ENCODE measurements at places on chromosomes 1 and 21.

- DNase-seq: no peak
These were observed 14.8 kb upstream of the METTL18 start for GRCh38 chr1:169809370-169810095.

DNA sequence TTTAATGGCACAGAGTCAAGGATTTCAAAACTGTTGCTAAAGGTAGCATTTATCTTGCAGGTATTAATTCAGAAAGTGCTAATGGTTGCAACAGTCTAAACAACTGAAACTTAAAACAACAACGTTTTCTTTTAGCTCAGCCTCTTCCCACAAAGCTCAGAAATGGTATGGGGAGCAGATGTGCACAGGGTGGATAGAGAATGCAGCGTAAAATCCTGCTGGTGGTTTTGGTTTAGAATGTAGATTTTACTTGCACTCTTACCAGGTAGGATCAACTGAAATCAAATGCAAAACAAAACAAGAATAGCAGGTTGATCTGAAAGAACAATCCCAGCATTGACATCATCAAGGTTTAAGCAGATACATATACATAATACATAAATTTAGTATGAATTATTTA is 3.8 kb upstream of the LRRC8C start:
- no peak for DNase-seq

DNA sequence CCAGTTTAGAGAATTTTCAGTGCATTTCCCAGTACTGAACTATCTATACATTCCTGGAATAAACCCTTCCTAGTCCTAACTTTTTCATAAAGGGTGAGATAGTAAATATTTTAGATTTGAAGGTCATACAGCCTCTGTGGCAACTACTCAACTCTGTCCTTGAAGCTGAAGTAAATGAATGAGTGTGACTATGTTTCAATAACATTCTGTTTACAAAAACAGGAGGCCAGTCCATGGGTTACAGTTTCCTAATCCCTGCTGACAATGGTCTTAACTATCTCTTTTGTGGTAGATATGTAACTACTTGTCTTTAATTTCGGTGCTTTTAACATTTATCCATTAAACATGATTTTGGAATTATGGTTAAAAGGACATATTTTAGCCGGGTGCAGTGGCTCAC is 4.3 kb downstream of the ZNF684 start:
- no peak for DNase-seq

DNA sequence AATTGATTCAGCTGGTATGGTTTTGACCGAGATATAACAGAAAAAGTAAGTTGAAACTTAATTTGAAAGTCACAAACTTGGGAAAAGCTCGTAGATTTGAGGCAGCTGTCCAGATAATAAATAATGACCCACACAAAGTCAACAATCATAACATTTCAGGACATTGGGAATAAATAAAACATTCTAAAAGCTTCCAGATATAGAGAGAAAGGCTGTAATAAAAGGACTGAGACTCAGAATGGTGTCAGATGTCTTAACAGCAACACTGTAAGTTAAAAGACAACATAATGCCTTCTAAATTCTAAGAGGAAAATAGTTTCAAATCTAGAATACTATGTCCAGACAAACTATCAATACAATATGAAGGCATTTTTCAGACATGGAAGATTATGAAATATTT is 163.3 kb downstream of the CDC42BPA start:
- no peak for DNase-seq

GRCh38 chr21:43966946-43967512 is 45.1 kb upstream of the TRAPPC10 start:
- DNase-seq: no peak

DNA sequence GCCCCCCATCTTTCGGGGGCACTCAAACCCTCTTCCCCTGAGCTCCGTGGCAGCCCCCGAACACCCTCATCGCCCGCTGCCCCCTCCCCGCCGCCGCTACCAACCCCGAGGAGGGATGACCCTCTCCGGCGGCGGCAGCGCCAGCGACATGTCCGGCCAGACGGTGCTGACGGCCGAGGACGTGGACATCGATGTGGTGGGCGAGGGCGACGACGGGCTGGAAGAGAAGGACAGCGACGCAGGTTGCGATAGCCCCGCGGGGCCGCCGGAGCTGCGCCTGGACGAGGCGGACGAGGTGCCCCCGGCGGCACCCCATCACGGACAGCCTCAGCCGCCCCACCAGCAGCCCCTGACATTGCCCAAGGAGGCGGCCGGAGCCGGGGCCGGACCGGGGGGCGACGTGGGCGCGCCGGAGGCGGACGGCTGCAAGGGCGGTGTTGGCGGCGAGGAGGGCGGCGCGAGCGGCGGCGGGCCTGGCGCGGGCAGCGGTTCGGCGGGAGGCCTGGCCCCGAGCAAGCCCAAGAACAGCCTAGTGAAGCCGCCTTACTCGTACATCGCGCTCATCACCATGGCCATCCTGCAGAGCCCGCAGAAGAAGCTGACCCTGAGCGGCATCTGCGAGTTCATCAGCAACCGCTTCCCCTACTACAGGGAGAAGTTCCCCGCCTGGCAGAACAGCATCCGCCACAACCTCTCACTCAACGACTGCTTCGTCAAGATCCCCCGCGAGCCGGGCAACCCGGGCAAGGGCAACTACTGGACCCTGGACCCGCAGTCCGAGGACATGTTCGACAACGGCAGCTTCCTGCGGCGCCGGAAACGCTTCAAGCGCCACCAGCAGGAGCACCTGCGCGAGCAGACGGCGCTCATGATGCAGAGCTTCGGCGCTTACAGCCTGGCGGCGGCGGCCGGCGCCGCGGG is 837 bp downstream of the FOXD3 start:
- no peak for DNase-seq

DNA sequence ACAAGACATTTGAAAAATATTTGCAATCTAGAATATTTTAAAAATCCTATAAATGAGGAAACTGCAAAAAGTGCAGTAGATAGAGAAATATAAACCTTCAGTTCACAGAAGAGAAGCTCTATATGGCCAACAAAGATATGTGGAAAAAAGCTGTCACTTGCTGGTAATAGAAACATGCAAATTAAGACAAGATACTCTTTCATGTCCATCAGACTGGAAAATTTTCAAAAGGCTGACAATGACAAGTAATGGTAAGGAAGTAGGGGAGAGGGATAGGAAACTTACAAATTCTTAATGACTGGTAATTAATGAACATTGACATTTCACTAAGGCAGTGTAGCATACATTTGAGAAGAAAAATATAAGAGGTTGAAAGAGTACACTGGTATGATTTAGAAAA is 147.9 kb downstream of the MRPL39 start:
- no peak for DNase-seq

DNA sequence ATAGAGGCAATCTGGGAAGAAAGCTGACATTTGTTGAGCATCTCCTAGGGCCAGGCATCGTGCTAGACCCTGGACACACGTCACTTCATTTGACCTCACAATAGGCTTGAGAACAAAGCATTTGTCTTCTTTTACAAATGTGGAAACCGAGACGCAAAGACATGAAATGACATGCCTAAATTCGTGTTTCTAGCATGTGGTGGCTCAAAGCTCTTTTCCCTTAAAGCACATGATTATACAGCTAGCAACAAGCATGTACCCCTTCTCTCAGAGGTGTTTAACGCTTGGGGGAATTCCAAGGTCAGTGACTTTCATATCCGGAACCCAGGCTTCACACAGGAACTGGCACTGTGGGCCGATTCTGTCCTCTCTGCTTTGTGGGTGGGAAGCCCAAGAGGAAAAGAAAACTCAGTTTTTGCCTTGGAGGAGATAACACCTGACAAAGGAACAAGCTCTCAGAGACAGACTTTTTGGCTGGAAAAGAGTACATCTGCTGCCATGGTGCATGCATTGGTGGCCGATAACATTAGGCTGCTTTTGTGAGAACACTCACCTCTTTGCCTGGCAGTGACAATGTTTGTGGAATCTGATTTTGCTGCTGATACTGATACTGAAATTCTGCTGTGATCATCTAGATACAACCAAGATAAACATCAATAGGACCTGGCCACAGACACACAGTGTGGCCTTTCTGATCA is 15.4 kb upstream of the CD2 start:
- DNase-seq: no peak

GRCh38 chr1:110524311-110525248 is 5.6 kb upstream of the KCNA10 start:
- peak; percentile 28 for DNase-seq

- no peak for DNase-seq
These were observed 65.5 kb downstream of the MEF2D start for GRCh38 chr1:156434989-156435544.

GRCh38 chr1:175188936-175189335 is 3.6 kb downstream of the KIAA0040 start:
- DNase-seq: peak; percentile 28

DNA sequence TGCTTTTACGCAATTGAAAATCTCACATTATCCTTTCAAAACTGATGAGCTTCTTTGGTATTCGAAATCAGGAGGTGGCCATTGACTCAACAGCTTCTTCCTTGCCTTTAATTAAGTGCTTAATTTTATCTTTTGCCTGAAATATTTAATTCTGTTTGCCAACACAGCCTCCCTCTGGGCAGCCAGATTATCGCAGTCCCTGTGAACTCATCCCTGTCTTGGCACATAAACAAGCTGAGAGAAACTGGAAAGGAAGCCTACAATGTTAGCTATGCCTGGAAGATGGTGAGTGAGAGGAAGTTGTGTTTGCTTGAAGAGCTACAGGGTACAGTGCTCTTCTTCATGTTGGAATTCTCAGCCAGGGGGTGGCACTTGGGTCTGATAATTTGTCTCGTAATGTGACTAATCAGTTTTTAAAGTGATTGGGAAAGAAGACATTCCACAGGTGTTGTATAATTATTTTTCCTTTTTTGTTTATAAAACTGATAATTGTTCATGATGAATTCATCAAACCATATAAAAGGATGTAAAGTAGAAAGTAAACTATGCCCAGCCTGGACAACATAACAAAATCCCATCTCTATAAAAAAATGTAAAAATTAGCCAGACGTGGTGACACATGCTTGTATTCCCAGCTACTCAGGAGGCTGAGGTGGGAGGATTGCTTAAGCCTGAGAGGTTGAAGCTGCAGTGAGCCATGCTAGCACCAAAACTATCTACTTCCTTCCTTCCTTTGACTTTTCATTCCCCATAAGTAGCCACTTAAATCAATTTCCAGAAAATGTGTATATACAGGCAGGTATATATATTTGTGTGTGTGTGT is 90.1 kb upstream of the RAVER2 start:
- no peak for DNase-seq

Data from activated CD8-positive, alpha-beta memory T cell treated with anti-CD3 and anti-CD28 coated beads for 1 hour (primary cell).